Cortex of kidney (tissue), 1 donor: ENCODE measurements at places on chromosomes 2 and 18.

- no peak for DNase-seq
Observed at GRCh38 chr2:10668402-10669012, 21.3 kb downstream of the NOL10 start.

- no peak for DNase-seq
Observed at GRCh38 chr2:170371231-170371998, 193.5 kb downstream of the MYO3B start.

- no peak for DNase-seq
Observed at GRCh38 chr2:71591044-71591443, 137.7 kb downstream of the DYSF start.

DNA sequence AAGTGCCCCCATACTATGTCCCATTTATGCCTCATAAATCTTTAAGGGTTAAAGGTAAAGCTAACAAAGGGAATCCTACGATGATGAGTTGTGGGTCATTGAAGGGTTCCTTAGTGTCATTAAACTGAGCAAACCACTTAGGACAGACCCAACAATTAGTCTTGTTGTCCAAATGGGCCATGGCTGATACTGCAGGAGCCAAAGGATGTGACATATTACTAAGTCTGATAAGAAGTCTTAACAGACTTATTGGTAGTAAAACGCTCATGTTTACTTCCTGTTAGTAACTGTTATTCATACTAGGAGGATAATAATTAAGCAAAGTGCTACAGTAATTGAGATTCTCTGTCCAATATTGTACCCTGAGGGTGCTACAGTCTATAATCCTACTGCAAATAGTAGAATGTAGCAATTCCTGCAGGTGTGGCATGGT, 96.8 kb downstream of the PTPN4 start:
- no peak for DNase-seq

GRCh38 chr18:77373730-77374445, 124.2 kb downstream of the GALR1 start:
- no peak for DNase-seq

GRCh38 chr2:201909961-201910361, 103.6 kb downstream of the CDK15 start:
- no peak for DNase-seq

GRCh38 chr2:72678024-72678423, 147.8 kb downstream of the EXOC6B start:
- DNase-seq = no peak

DNA sequence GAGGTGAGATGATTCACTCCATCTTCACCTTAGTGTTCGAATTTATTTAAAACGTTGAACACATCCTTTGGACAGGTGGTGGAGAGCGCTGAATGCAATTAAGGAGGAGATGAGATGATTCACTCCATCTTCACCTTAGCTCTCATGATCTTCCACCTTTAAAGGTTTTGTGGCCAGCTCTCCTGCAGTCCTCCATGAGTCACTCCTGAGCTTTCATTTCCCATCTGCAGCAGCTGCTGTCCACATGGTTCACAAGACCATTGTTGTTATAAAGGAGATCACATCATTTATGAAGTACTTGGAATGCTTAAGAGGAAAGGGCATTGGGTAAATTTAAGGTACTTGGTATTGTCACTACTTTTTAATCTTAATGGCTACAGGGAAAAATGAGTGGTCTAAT, 298.5 kb downstream of the PAX3 start:
- no peak for DNase-seq

DNA sequence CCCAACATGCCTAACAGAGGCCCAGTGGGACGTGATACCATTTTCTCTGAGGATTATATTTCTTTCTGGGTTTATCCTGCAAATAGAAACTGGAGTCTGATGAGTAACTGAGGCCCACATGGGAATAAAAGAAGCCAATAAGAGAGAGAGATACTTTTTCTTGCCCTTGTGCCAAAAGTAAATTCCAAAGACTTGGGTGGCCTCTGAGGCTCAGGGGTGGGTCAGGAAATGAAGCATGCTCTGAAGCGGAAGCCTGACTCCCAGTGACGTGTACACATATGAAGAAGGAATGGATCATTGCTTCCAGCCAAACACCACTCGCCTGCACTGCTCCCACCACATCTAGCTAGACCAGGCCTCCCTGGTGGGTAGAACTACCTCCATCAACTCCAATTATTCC, 273.6 kb upstream of the NCKAP5 start:
- no peak for DNase-seq

GRCh38 chr2:196182439-196183171, 11.2 kb upstream of the STK17B start:
- no peak for DNase-seq

- no peak for DNase-seq
Observed at GRCh38 chr2:26883956-26884355, 36.0 kb downstream of the DPYSL5 start.
